ENCODE measurements at places on chromosomes 13 and 19.

DNA sequence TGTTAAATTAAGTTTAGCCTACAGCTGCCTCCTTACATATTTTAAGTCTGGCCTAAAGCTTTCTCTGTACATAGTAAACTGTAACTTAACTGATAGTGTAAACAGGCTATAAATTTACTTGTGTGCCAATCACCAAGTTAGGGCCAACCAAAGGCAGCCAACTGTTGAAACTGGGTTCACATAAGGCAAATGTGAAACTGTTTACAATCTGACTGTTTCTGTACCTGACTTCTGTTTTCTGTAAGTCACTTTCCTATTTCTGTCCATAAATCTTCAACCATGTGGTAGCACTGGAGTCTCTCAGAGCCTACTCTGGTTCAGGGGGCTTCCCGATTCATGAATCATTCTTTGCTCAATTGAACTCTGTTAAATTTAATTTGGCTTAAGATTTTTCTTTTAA, 103.1 kb downstream of the RAP2A start:
- no peak for DNase-seq

- DNase-seq, result no peak
Measured at GRCh38 chr19:8338835-8339234, 4.2 kb downstream of the KANK3 start.

- no peak for DNase-seq
Measured at GRCh38 chr19:17687141-17687856, 855 bp downstream of the UNC13A start.

GRCh38 chr19:35334144-35334753, 5.3 kb downstream of the CD22 start:
- no peak for DNase-seq

GRCh38 chr19:31378404-31378803, 29.2 kb upstream of the TSHZ3 start:
- no peak for DNase-seq

DNA sequence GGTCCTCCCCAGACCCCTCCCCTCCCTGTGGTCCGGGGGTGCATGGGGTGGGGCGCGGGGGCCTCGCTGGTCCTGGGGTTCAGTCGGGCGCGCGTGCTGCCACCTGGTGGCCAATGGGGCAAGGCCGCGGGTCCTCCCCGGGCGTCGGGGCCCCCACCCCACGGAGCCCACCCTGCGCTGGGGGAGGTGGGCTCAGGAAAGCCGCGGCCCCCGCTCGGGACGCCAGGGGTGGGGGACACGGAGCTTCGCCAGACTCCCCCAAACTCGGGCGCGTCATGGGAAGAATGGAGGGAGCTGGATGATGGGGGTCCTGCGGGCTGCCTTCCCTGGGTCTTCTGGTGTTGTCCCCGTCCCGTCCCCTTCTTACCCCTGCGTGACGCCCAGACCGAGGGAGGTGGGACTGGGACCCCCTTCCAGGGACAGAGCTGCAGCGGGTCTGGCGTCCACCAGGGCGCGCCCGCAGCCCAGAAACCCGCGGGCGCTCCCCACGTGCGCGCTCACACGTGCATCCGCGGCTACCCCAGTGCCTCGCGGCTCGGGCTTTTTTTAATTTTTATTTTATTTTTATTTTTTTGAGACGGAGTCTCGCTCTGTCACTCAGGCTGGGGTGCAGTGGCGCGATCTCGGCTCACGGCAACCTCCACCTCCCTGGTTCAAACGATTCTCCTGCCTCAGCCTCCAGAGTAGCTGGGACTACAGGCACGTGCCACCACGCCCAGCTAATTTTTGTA, 19.8 kb upstream of the TCF3 start:
- no peak for DNase-seq

GRCh38 chr13:94115054-94115453, 364.4 kb downstream of the DCT start:
- no peak for DNase-seq

DNA sequence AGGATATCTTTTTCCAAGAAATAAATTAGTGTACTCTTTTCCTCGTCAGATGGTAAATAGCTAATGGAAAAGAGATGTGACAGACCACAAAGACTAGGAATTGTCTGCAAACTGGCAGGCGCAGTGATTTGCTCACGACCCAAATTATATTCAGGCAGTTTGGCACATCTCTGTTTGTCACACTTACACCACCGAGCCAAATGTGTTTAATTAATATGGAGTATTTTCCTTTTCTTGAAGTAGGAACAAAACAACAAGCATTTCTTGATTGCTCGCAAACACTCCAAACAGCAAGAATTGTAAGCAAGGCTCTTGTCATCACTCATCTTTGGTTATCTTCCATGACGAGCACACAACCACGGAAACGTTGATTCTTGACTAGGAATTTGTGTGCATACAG, 884.2 kb downstream of the PCDH9 start:
- DNase-seq, result no peak

DNA sequence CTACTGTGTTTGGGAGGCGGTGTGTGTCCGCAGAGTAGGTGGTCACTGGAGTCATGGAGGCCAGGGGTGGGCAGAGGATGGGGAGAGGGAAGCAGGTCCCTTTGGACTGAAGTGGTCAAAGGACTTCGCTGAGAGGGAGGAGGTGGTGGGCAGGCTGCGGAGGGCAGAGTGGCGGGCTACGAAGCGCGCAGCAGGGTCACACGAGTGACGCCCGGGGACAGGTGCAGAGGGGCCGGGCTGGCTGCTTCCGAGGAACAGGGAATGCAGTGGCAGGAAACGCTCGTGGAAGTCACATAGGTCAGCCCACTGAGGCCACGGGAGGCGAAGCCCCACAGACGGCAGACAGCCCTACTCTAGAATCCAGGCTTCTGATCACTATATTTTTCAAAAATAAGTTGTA, 111.5 kb downstream of the URI1 start:
- no peak for DNase-seq
